PC-3 (cell line): ENCODE measurements at places on chromosomes 16 and 17. TPM values are rescaled to one million over a fixed set of nuclear protein-coding genes. Genes with fewer than 3 reads are reported as not detected.

Gene MAPT
- 2.7 and 3.6 TPM in 2 replicates for total RNA-seq

Gene PRAC1
- total RNA-seq, result 33.5 and 44.4 TPM in 2 replicates

Gene KRT27
- total RNA-seq, result not detected in 2 replicates

Gene TBC1D3E
- total RNA-seq, result not detected in 2 replicates

Gene MBTPS1
- 56.1 and 56.6 TPM in 2 replicates for total RNA-seq

DNA sequence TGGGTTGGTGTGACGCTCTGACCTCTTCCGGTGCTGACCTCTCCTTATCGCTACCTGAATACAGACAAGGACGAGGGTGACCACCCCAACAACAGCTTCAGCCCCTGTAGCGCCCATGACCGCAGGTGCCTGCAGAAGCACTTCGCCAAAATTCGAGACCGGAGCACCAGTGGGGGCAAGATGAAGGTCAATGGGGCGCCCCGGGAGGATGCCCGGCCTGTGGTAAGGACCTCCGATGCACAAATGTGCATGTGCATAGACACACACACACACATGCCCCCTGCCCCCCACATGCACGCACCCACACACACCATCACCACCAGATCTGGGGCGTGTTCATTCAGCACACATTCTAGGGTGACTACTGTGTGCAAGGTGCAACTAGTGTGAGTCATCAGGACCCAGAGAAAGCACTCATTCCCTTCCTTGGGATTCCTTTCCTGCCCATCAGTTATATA lies 9.7 kb downstream of the IGFBP4 start:
- DNase-seq, result peak; percentile 45

DNA sequence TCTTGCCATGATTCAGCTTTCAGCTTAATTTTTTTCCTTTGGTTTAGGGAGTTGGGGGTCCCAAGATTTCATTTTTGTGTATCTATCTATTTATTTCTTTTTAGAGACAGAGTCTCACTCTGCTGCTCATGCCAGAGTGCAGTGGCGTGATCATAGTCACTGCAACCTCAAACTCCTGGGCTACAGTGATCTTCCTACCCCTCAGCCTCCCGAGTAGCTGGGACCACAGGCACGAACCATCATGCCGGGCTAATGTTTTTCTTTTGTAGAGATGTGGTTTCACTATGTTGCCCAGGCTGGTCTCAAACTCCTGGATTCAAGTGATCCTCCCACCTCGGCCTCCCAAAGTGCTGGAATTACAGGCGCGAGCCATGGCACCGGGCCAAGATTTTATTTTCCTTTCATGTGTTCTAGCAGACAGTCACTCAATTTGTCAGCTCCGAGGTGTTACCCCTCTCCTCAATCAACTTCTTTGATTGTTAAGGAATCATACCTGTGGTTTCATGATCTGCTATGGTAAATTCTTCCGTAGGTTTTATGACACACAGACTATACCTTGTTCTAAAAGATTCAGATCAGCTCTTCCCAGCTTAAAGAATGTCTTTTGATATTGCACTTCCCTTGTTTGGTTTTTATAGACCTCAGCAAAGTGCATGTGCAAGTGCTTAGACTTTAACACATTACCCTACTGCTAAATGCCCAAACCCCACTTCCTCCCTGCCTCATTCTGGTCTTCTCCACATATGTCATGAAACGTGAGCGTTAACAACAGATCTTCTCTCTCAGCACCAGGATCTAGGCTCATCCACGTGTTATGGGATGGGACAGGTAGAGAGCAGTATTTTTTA lies 13.0 kb downstream of the UNC45B start:
- DNase-seq, result no peak

DNA sequence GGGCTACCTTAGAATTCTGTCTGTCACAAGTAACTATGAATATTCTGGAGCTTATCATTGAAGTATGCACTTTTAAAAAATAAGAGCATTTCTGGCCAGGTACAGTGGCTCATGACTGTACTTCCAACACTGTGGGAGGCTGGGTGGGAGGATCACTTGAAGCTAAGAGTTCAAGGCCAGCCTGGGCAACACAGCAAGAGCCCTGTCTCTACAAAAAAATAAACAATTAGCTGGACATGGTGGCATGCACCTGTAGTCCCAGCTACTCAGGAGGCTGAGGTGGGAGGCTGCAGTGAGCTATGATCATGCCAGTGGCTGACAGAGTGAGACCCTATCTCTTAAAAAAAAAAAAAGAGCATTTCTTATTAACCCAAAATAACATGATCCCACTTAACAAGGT lies 60.0 kb upstream of the BRD7 start:
- no peak for DNase-seq

GRCh38 chr16:14307527-14308367 lies 236.6 kb downstream of the MRTFB start:
- no peak for DNase-seq

GRCh38 chr16:80623376-80623775 lies 82.6 kb downstream of the DYNLRB2 start:
- DNase-seq, result peak; percentile 27

DNA sequence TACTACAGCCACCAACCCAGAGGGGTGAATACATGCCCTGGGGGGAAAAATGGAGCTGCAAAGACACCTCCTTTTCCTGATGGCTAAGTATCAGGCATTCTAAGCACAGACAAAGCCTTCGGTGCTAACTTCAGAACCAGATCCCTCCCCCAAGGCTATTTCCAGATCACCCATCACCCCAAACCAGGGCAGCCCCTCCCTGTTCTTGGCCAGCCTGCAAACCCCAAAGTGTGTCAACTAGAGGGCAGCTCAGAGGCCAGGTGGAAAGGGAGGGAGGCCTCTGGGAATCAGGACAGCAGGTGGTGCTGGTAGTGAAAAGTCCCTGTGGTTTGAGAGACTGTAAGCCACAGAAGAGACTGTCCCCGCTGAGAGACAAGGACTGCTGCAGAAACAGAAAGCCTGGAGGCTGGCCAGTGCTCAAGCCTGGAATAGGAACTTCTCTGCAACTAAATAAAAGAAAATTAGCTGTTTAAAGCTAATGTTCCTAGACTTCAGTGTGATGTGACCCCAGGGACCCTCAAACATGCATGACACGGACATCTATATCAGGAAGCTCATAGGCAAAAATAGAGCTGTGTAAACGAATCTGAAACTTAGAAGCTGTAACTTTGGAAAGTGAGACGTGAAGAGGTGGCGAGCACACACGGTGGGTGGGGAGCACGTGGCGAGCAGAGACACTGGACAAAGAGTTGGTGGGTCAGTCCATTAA lies 9.1 kb downstream of the TUBG1 start:
- peak; percentile 49 for DNase-seq

DNA sequence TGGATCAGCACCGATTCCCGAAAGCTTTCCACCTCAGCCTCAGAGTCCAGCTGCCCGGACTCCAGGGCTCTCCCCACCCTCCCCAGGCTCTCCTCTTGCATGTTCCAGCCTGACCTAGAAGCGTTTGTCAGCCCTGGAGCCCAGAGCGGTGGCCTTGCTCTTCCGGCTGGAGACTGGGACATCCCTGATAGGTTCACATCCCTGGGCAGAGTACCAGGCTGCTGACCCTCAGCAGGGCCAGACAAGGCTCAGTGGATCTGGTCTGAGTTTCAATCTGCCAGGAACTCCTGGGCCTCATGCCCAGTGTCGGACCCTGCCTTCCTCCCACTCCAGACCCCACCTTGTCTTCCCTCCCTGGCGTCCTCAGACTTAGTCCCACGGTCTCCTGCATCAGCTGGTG lies 15.0 kb downstream of the CD300LG start:
- DNase-seq, result no peak

DNA sequence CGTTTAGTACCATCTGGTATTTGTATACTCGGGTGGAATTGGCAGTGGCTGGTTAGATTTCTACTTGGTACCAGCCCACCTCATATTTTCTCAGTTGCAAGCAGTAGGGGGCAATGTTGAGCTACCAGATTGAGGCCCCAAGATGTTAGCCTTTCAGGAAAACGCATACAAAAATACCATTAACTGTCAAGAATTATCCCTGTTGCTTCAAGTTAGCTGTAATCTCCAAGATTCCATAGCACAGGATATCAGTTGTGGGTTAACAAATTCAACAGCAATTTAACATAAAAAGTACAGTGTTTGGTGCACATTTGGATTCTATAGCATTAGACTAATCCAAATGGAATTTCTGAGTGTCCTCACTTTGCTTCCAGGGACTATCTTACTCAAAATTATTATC lies 188.2 kb downstream of the FTO start:
- DNase-seq, result peak; percentile 50
